OCI-LY7 (cell line): ENCODE measurements at places on chromosomes 7 and 10.

- DNase-seq = no peak
Measured at GRCh38 chr10:93415693-93416092, 66.4 kb downstream of the MYOF start.

GRCh38 chr7:93823621-93824020, 66.9 kb downstream of the TFPI2 start:
- DNase-seq = no peak

DNA sequence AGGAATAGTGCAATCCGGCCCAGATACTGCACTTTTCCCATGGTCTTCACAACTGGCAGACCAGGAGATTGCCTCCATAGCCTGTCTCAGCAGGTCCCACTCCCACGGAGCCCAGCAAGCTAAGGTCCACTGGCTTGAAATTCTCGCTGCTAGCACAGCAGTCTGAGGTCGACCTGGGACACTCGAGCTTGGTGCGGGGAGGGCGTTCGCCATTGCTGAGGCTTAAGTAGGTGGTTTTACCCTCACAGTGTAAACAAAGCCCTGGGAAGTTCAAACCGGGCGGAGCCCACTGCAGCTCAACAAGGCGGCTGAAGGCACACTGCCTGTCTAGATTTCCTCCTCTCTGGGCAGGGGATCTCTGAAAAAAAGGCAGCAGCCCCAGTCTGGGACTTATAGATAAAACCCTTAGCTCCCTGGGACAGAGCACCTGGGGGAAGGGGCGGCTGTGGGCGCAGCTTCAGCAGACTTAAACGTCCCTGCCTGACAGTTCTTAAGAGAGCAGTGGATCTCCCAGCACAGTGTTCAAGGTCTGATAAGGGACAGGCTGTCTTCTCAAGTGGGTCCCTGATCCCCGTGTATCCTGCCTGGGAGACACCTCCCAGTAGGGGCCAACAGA, 293.5 kb upstream of the GALNT17 start:
- DNase-seq = no peak

DNA sequence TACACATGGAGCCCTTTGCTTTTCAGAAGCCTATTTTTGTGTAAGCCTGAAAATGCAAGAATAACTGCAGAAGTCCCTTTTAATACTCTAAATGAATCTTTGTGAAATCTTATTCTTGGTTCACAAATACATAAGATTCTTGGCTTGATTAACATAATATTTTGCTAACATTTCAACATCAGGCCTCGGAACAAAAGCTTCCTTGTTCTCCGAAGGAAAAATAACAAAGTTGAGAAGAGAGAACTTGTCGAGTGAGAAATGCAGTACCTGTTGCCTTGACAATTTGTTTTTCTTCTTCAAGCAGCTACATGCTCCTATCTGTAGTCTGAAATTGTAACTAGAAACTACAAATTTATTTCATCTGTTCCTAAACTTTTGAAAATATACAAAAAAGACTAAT, 8.5 kb downstream of the NT5C2 start:
- DNase-seq = no peak

DNA sequence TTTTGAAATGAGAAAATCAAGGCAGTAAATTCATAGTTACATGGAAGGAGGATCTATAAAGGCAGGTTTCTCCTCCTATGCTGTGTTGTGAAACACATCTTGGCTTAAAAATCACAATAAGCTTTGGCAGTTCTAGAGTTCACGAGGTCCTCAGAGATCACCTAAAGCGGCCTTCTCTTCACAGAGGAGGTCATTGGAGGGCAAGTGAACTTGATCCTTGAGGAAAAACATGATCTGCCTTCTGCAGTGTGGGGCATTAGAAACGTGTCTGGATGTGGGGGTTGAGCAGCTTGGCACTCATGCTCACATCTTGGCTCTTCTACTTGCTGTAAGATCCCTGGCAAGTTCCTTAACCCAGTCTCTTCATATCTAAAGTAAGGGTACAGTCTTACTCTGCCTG, 96.1 kb upstream of the BMPER start:
- DNase-seq = no peak

- no peak for DNase-seq
Measured at GRCh38 chr10:127012769-127013152, 107.5 kb downstream of the DOCK1 start.

DNA sequence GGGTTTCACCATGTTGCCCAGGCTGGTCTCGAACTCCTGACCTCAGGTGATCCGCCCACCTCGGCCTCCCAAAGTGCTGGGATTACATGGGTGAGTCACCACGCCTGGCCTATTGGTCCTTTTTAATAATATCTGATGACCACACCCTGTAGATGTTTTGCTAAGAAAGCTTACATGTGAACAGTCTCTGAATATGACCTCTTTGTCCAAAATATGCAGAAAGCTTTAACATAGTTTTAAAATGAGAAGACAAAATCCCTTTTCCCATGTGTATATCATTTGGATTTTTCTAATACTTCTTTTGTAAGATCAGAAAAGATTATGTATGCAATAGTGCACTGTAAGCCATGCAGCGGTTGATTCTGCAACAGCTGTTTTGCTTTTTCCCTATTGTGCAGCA, 38.5 kb downstream of the MCU start:
- DNase-seq = no peak

DNA sequence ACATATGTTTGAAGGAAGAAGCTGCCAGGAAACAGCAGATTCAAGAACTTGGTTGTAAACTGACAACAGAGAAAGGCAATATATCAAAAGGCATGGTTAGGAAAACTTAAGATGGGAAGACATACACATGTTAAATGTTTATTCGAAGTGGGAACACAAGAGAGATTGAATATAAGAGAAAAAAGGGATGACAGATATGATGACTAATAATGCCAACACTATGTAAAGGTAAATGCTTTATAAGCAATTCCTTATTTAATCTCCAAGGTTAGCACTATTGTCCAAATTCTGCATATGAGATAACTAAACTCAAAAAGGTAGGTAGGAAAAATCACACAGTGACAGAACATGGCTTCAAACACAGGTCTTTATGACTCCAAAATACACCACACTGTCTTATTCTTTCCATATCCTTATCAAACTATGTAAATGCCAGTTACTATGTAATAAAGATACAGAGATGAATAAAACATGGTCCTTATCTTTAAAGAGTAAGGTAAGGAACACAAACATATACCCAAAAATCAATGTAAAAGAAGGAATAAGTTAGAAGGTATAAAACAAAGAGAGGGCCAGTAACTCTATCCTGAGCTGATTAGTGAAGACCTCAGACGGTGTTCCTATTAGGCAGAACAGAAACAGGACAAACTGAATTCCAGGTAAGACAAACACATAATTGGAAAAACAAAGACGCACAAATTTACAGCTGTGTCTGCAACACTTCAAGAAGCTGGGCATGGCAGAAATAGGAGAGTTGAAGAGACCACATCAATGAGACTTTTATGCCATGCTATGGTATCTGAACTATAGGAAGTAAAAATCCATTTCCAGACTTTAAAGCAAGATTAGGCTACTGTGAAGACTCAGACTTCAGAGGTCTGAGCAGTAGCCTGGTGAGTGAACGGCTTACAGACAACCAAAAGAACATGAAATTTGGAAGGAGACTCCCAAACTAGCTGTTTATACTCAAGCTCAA, 56.1 kb downstream of the ABI1 start:
- DNase-seq = no peak

GRCh38 chr7:20249920-20250319, 32.7 kb upstream of the MACC1 start:
- DNase-seq = no peak

DNA sequence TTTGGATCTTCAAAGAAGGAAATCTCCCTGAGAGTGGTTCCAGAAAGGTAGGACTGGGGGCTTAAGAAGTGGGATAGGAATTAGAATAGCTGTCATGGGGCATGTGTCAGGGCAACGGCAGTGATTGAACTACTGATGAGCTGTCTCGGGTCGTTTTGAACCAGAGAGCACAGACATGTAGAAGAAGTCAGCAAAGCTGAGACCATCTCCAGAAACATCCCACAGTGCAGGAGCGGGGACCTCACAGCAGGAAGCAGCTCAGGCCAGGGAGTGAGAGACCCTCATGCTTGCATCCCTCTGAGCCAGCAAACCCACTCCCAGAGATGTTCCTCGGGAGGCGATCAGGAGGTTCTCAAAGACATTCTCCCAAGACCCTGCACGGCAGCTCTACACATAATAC, 60.1 kb downstream of the AOC1 start:
- no peak for DNase-seq

DNA sequence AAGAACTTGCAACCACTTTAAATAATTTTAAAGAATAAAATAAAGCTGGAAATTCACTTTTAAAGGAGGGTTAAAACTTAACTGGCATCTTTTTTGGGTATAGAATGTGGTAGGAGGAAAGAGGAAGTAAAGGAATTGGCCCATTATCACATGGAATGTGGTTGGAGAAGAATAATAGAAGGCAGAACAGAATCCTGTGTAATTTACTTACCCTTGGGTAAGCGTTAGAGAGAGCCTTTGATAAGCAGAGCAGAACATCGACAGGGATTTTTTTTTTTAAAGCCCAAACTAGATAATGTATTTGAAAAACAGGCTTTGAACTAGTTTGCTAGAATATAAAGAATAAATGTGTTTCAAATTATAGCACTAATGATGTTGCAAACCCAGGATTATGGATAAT, 199.8 kb upstream of the KIAA1217 start:
- no peak for DNase-seq

GRCh38 chr7:44973610-44974401, 5.0 kb downstream of the MYO1G start:
- DNase-seq = peak; percentile 55

DNA sequence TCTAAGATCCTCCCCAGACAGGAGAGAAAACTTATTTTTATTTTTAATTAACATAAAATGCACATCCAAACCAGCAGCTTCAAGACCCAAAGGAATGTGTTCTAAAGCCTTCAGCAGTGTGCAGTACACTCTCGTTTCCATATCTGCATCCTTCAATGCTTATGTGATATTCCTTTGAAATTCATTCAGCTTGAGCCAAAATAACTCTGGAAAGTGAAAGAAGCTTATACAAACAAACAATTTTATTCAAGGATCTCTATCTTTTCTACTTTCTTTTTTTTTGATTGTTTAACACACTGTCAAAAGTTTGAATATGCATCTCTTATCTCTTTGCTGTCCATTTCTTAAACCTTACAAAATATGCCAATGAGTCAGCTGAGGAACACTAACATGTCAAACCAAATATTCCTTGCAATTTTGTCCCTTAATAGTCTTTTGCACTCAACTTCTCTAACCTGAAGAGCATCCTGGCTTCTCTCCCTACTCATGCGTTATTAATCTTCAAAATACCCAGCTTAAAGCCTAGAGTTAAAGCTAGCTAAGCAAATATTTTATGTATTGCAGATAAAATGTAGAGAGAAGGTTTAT, 124.3 kb downstream of the THSD7A start:
- DNase-seq = no peak

DNA sequence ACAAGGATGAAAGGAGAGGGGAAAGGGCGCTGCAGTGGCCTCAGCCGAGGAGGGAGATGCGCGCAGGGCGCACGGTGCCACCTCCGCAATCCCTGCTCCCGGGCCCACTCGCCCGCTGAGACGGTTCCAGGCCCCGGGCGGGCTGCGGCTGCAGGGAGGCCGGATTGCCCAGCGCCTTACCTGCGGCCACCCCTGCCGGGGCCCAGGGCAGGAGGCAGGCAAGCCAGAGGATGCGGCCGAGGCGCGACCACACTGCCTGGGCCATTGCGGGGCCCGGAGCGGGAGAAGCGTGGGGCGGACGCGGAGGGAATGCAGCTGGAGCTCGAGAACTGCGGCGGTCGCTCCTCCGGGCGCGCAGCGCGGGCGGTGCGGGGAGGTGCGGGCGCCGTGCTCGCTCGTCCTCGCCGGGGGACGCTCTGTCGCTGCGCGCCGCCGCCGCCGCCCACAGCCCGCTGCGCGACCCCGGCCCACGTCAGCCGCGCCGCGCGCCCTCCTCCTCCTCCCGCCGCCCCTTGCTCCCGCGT, at the start of gene TMEM130:
TMEM130 (minus strand) TSS at position 418 of the 524 bp plus-strand sequence; CDS start at position 265, 153 bp downstream.
- DNase-seq = no peak

GRCh38 chr10:46308666-46309450, 22.1 kb downstream of the ANTXRL start:
- no peak for DNase-seq

GRCh38 chr7:72406820-72407403, 5.2 kb downstream of the CALN1 start:
- no peak for DNase-seq

DNA sequence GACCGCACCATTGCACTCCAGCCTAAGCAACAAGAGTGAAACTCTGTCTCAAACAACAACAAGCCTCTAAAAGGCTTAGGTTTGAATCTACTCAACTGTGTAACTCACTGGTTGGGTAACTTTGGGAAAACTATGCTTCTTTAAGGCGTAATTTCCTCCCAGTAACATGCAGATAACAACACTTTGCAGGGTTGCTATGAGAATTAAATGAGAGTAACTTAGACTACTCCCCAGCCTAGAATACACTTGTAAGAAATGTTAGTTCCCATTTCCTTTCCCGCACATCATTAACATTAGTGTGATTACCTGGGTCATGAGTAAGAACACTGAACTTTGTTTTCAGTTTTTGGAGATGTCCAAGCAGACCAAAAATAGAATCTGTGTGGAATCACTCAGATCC, 5.4 kb upstream of the MYPN start:
- DNase-seq = no peak

- DNase-seq = no peak
Measured at GRCh38 chr10:124849111-124849773, 47.6 kb downstream of the ABRAXAS2 start.

DNA sequence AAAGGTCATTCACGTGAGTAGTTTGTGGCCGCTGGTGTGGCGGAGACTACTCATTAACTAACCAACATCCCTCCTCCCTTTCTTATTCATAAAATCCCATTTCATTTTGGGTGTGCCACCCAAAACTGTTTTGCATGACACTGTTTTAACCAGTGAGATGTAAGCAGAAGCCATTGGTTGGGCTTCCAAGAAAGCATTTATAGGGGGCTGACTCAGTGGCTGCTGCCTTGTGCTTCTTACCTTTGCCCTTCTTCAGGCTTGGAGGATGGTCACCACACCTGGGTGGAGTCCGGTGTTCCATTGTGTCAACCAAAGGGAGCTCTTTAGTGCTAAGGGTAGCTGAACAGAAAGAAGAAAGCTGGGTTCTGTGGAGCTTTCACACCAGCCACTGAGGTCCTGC, 37.2 kb upstream of the EPC1 start:
- no peak for DNase-seq

DNA sequence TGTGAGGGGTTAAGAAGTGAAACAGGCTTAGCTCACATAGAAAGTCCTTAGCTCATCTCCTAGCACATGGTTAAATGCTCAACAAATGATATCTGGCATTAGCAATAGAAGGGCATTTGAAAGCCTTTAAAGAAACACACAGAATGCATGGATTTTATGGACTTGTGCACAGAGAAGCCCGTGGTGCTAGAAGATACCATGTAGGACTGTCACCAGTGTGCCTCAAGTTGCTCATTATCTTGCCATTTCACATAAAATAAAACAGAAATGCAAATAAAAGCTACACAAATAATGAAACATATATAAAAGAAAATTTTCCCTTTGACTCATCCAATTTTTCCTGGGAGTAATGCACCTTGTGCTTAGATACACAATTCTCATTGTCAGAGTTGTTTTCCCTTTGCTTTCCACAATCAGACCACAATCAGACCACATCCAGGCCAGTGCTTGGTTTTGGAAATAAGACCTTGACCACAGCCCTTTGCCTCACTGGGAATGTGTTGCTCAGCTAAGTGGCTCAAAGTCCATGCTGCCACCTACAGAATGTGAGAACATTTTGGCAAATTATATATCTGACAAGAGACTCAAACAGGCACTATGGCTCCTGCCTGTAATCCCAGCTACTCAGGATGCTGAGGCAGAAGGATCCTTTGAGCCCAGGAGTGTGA, 9.5 kb upstream of the WDR11 start:
- no peak for DNase-seq
